ENCODE measurements at places on chromosomes 1 and 21.

GRCh38 chr1:94144836-94145235 lies 23.9 kb upstream of the ABCA4 start:
- no peak for DNase-seq

DNA sequence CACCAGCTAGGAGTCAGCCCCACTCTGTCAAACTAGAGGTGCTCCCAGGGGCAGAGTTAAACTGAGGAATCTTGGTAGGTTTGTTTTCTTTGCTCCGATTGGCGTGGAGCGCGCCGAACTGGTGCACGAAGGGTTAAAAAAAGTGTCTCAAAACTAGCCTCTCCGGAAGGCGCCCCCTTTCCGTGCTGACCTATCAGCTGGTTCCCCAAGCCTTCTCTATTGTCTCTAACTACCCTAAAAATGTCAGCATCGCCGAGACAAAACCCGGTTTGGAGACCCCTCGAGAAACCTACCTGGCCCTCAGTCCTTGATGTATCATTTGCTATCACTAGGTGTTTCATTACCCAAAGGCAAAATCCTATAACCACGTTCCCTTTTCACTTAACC lies 2.2 kb downstream of the TGFB2 start:
- DNase-seq: no peak

- DNase-seq: no peak
Measured at GRCh38 chr1:37410815-37411214, 63.6 kb upstream of the ZC3H12A start.

- no peak for DNase-seq
Measured at GRCh38 chr1:56397409-56397808, 182.0 kb downstream of the PLPP3 start.

All from NCI-H1105 (cell line).